ENCODE measurements at places on chromosomes 16 and 17. TPM values are rescaled to one million over a fixed set of nuclear protein-coding genes. Genes with fewer than 3 reads are reported as not detected.

Gene CCL18
- 1.5 TPM for total RNA-seq

DNA sequence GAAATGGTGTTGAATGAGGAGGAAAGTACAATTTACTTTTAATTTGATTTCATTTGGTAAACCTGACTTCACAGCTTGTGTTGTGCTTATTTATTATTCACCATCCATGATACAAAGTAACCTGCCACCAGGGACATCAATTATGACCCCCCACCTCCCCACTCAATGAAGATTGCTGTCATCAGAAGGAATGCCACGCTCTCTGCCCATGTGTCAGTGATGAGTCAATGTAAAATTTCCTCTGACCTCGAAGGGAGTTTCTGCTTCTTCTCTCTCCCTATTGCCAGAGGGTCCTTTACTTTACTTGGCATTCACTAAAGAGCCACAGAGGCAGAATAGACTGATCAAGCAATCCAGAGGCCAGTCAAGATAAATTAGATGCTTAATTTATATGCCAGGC lies 759.7 kb downstream of the CDH11 start:
- no peak for DNase-seq

Gene VMO1
- 0.33 TPM for total RNA-seq

Gene RCVRN
- total RNA-seq = 0.07 TPM

DNA sequence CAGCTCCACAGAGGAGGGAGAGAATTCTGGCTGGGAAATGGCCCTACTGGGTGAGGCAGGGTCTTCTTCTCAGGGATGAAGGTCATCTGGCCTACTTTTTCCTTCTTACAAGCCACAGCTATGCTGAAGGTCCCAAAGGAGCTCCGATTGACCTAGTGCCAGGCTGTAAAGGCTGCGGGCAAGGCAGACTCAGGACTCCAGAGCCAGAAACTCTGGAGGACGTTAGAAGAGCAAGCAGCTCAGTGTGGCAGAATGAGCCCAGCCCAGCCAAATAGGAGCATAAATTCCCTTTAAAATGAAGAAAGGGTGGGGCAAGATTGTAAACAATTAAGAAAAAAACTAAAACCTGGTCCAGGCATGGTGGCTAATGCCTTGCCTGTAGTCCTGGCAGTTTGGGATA lies 20.1 kb upstream of the CNOT1 start:
- no peak for DNase-seq

Gene MYH1
- 0.12 TPM for total RNA-seq

DNA sequence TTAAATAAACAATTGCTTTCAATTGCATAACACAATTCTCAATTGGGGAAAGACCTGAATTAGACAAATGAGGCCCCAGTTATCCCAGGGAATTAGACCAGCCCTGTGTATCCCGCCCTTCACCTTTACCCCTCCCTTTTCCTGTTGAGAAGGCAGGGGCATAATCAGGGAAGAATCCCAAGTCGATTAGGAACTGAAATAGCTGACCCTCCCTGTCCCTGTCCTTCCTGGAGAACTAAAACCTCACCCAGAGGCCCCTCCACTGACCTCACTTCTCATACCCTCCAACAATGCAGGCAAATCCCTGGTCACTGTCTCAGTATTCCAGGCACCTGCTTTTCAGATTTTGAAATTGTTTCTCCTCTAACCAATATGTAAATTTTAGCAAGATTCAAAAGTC lies 165.4 kb upstream of the CDH11 start:
- no peak for DNase-seq

GRCh38 chr17:30780343-30780742 lies 44.1 kb downstream of the CRLF3 start:
- DNase-seq = no peak

GRCh38 chr17:41989702-41990419 lies 23.3 kb downstream of the CNP start:
- peak; percentile 30 for DNase-seq

GRCh38 chr16:56093055-56093454 lies 98.2 kb upstream of the GNAO1 start:
- no peak for DNase-seq

Gene ZNF213
- 3.8 TPM for total RNA-seq

DNA sequence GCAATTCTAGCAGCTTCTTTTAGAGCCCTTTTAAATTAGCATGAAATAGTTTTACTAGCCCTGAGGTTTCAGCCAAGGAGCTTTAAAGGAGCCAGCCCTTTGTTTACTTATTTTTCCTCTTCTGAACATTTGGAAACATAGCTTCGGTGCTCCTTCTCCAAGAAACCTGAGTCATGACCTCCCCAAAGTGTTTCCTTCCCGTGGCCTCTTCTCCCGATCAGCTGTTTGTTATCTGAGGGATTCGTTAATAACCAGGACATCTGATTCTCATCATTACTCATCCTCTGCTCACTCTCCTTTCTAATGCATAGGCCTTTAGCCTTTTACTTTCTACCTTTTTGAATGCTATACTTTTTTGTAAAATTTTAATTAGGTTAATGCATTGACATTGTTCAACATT lies 204.5 kb downstream of the WWOX start:
- DNase-seq = no peak

- no peak for DNase-seq
These were observed 474.8 kb downstream of the SHISA9 start for GRCh38 chr16:13376174-13376573.

Gene MOSMO
- total RNA-seq = 16.1 TPM

Gene BFAR
- 76.9 TPM for total RNA-seq

Gene PLK1
- 5.0 TPM for total RNA-seq

DNA sequence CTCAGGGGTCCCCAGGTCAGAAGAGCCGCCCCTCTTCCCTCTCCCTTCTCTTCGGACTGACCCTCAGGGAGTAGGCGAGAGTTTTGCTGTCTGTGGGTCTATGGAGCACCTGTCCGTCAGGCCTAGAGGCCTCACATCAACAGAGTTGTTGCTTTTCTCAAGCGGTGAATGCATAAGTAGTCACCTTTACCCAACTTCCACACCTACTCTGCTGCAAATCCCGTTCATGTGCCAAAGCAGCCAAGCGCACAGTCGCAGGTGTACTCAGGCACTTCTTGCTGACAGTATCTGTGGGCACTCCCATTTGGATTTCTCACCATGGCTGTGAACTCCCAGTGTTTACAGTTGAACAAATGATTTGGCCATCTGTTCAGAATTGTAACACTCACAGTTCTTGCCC lies 4.0 kb upstream of the FA2H start:
- DNase-seq = no peak

Data from hepatocyte (in vitro differentiated cells).